ENCODE measurements at places on chromosomes 3 and 15. TPM values are rescaled to one million over a fixed set of nuclear protein-coding genes. Genes with fewer than 3 reads are reported as not detected.

DNA sequence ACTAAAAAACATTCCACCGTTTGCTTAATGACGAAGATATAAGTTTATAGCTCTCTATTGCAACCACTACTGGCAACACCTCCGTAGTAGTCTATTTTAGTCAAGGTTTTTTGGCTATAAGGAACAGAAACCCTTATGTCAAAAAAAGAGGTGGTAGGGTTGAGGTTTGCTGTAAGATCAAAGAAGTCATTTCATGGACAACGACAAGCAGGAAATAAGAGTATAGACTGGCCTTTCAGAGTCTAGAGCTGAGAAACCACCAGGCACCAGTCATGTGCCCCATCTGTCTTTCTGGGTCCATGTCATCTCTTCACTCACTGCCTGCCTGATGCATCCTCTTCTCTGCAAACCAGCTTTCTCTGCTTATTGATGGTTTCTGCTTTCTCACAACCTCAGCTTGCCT is 42.7 kb downstream of the THBS1 start:
- DNase-seq, result no peak
- no peaks in the 10 kb centered on the region for H3K27me3 ChIP-seq
- H3K27ac ChIP-seq, result no peak overlapping the region
- no peaks in the 10 kb centered on the region for H3K36me3 ChIP-seq
- peaks cover 31% of the 10 kb centered on the region for H3K4me1 ChIP-seq

DNA sequence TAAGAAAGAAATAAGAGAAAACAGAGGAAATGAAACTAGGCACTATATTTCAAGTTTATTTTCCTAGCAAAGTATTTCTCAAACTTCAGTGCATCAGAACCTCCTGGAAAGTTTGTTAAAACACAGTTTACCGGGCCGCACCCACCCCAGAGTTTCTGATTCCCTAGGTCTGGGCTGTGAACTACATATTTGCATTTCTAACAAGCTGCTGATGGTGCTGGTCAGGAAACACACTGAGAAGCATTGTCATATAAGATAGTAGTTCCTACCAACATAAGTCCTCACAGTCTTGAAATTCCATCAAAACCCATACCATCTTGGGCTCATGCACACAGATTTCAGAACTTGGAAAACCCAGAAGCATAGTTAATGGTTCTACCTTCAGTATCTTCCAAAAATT is 8.3 kb downstream of the SLC9A9 start:
- no peak for DNase-seq
- no peak overlapping the region for H3K27ac ChIP-seq
- H3K4me1 ChIP-seq, result no peaks in the 10 kb centered on the region
- no peak overlapping the region for H3K4me3 ChIP-seq

DNA sequence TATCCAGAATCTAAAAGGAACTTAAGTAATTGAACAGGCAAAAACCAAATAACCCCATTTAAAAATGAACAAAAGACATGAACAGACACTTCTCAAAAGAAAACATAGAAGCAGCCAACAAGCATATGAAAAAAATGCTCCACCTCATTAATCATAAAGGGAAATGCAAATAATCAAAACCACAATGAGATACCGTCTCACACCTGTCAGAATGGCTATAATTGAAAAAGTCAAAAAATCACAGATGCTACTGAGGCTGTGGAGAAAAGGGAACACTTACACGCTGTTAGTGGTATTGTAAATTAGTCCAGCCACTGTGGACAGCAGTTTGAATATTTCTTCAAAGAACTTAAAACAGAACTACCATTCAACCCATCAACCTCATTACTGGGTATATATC is 220.7 kb downstream of the MEX3B start:
- H3K4me3 ChIP-seq, result no peak overlapping the region
- peaks cover 3% of the 10 kb centered on the region for H3K4me1 ChIP-seq

- peaks cover 22% of the 10 kb centered on the region for H3K27me3 ChIP-seq
- no peak for DNase-seq
- no peaks in the 10 kb centered on the region for H3K36me3 ChIP-seq
- no peak overlapping the region for H3K4me3 ChIP-seq
- peaks cover 6% of the 10 kb centered on the region for H3K4me1 ChIP-seq
Measured at GRCh38 chr15:83435782-83436181, 11.4 kb upstream of the SH3GL3 start.

- peaks cover 59% of the 10 kb centered on the region for H3K4me1 ChIP-seq
- peak overlapping the region; percentile 42 for H3K4me3 ChIP-seq
- H3K27me3 ChIP-seq, result no peaks in the 10 kb centered on the region
- DNase-seq, result no peak
- H3K36me3 ChIP-seq, result no peaks in the 10 kb centered on the region
Measured at GRCh38 chr3:112682361-112682760, 41.4 kb upstream of the CCDC80 start.

DNA sequence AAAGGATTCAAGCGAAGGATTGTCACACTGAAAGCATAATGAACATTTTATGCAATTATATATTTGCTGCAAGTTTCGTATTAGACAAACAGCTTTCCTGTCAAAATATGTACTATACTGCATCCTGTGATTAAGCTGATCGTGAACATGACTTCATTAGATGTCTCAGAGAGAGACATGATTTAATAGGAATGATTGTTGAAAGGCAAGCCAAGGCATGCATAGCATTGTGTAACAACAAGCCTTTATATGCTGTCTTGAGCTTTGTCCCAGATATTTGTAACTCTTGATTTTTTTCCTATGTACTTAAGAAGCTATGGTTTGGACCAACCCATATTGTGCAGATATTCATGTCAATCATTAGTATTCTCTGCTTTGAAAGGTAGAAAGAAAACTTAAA is 309.1 kb downstream of the KCNH8 start:
- H3K27ac ChIP-seq, result no peak overlapping the region
- no peaks in the 10 kb centered on the region for H3K36me3 ChIP-seq
- DNase-seq, result no peak
- H3K4me3 ChIP-seq, result no peak overlapping the region

- no peaks in the 10 kb centered on the region for H3K27me3 ChIP-seq
- H3K36me3 ChIP-seq, result no peaks in the 10 kb centered on the region
Measured at GRCh38 chr3:97278506-97278905, 464.1 kb downstream of the EPHA6 start.

- H3K4me3 ChIP-seq, result no peak overlapping the region
- H3K4me1 ChIP-seq, result no peaks in the 10 kb centered on the region
- peaks cover 50% of the 10 kb centered on the region for H3K27me3 ChIP-seq
- H3K27ac ChIP-seq, result no peak overlapping the region
- no peak for DNase-seq
Measured at GRCh38 chr3:119125342-119125741, 20.6 kb upstream of the TEX55 start.

- H3K36me3 ChIP-seq, result no peaks in the 10 kb centered on the region
- H3K4me1 ChIP-seq, result no peaks in the 10 kb centered on the region
- H3K27me3 ChIP-seq, result peaks cover 20% of the 10 kb centered on the region
Measured at GRCh38 chr3:70231266-70231701, 81.2 kb downstream of the MDFIC2 start.

DNA sequence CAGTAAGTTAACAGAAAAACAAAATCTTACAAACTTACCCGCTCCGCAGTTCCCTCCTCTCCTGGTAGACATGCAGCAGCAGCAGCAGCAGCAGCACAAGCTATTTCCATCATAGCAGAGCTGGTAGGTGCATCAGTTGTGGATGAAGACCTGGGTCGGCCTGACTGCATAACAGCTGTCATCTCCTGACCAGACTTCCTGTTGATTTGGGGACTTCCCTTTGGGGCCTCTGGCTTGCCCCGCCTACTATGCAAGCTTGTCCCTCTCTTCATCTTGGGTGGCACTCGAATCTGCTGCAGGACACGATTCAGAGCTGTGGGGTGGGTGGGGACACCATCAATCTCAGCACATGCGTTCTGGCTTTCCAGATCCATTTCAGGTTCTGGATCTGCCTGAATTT is 65.7 kb downstream of the TMCC1 start:
- DNase-seq, result no peak
- no peak overlapping the region for H3K4me3 ChIP-seq
- no peak overlapping the region for H3K27ac ChIP-seq
- H3K36me3 ChIP-seq, result peaks cover 3% of the 10 kb centered on the region
- H3K4me1 ChIP-seq, result peaks cover 12% of the 10 kb centered on the region
- H3K27me3 ChIP-seq, result no peaks in the 10 kb centered on the region

- no peaks in the 10 kb centered on the region for H3K36me3 ChIP-seq
- H3K4me1 ChIP-seq, result no peaks in the 10 kb centered on the region
- peak; percentile 72 for DNase-seq
- H3K27ac ChIP-seq, result no peak overlapping the region
- H3K4me3 ChIP-seq, result no peak overlapping the region
Measured at GRCh38 chr15:93244696-93245660, 156.0 kb upstream of the RGMA start.

- no peaks in the 10 kb centered on the region for H3K27me3 ChIP-seq
- H3K36me3 ChIP-seq, result no peaks in the 10 kb centered on the region
- DNase-seq, result no peak
- H3K27ac ChIP-seq, result no peak overlapping the region
- H3K4me3 ChIP-seq, result no peak overlapping the region
Measured at GRCh38 chr3:59802045-59802444, 752.2 kb upstream of the CFAP20DC start.

DNA sequence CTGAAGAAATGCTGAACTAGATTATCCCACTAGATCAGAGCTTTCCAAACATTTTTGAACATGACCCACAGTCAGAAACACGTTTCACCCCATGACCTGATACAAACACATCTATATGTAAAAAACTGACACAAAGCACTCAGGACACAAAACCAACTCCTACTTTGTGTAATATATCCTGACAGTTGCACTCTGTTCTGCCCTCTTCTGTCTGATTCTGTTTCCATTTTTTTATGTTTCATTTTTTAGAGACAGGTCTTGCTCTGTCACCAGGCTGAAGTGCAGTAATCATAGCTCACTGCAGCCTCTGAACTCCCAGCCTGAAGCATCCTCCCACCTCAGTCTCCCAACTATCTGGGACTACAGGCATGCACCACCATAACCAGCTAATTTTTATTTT is 15.8 kb upstream of the RFTN1 start:
- H3K36me3 ChIP-seq, result no peaks in the 10 kb centered on the region
- peaks cover 14% of the 10 kb centered on the region for H3K4me1 ChIP-seq
- no peak for DNase-seq
- H3K27me3 ChIP-seq, result peaks cover 14% of the 10 kb centered on the region
- H3K27ac ChIP-seq, result no peak overlapping the region

DNA sequence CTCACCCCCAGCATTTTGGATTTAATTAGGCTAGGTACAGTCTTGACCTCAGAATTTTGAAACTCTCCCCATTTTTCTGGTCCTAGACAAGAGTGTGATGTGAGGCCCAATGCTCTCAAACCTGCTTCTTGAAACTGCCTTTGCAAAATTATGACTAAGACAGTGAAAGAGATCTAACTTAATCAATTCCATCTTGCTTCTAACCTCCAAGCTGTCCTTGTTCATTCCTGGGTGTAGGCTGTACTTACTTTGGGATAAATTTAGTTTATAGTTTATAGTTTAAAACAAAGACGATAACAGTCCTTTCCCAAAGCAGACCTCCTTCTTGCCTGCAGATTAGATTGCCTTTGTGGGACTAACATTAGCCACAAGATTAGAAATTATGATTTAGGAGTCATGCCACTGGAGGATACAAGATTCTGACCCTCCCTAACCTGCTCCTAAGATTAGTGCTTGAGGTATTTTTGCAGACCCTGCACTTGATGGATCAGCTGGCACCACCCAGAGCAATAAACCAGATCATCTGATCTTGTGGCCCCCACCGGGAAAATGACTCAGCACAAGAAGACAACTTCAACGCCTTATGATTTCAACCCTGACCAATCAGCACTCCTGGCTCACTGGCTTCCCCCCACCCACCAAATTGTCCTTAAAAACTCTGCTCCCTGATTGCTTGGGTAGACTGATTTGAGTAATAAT is 59.6 kb downstream of the CD200R1L start:
- H3K4me3 ChIP-seq, result no peak overlapping the region
- H3K4me1 ChIP-seq, result peaks cover 6% of the 10 kb centered on the region
- H3K27me3 ChIP-seq, result no peaks in the 10 kb centered on the region
- H3K36me3 ChIP-seq, result no peaks in the 10 kb centered on the region

GRCh38 chr3:4743371-4743770 is 235.9 kb upstream of the BHLHE40 start:
- no peak for DNase-seq
- no peaks in the 10 kb centered on the region for H3K27me3 ChIP-seq
- no peak overlapping the region for H3K4me3 ChIP-seq
- no peaks in the 10 kb centered on the region for H3K36me3 ChIP-seq
- peak overlapping the region; percentile 62 for H3K27ac ChIP-seq

DNA sequence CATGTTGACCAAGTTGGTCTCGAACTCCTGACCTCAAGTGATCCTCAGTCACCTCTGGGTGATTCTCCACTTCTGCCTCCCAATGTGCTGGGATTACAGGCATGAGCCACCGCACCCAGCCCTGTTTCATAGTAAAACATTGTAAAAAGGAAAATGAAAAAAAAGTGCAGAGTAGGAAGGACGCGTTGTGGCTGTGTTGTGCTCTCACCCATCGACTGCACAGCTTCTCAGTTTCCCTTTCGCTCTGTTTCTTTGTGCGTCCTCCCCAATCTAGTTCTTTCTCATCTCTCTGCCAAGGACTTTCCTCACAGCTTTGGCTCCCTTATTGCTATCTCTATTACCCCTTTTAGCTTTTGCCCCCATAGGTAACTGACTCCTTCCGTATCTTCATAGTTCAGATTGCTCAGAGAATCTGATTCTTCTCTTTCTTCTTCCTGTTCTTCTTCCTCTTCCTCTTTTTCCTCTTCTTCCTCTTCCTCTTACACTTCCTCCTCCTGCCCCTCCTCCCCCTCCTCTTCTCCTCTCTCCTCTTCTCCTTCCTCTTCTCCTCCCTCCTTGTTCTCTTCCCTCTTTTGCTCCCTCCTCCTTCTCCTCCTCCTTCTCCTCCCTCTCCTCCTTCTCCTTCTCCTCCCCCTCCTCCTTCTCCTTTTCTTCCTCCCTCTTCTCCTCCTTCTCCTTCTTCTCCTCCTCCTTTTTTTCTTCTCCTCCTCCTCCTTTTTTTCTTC is 81.1 kb upstream of the VGLL4 start:
- H3K36me3 ChIP-seq, result no peaks in the 10 kb centered on the region
- peaks cover 13% of the 10 kb centered on the region for H3K4me1 ChIP-seq
- no peak for DNase-seq
- H3K4me3 ChIP-seq, result no peak overlapping the region

DNA sequence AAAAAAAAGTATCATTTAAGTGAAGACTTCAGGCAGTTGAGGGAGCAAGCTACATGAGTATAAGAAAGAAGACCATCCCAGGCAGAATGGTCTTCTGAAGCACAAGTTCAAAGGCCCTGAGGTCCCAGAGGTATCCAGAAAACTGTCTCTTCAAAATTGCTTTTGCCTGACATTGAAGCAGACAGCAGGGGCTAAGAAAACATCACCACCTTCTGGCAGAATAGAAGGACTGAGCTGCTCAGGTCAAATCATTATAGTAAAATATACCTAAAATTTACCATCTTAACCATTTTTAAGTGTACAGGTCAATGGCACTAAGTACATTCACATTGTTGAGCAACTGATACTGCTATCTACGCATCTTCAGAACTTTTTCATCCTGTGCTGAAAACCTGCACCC is 16.4 kb downstream of the GPR160 start:
- H3K4me1 ChIP-seq, result peaks cover 7% of the 10 kb centered on the region
- DNase-seq, result no peak
- no peaks in the 10 kb centered on the region for H3K36me3 ChIP-seq
- H3K4me3 ChIP-seq, result no peak overlapping the region

- H3K4me1 ChIP-seq, result peaks cover 47% of the 10 kb centered on the region
- H3K4me3 ChIP-seq, result no peak overlapping the region
- no peak for DNase-seq
- H3K36me3 ChIP-seq, result no peaks in the 10 kb centered on the region
- peak overlapping the region; percentile 66 for H3K27ac ChIP-seq
- H3K27me3 ChIP-seq, result no peaks in the 10 kb centered on the region
Measured at GRCh38 chr3:45139372-45140140, 6.6 kb downstream of the CDCP1 start.

LINGO1 gene
- 2.1 TPM for total RNA-seq

AGBL1 gene
- not detected for total RNA-seq

SUSD5 gene
- total RNA-seq, result 25.5 TPM

C2CD4A gene
- not detected for total RNA-seq

BRPF1 gene
- 23.0 TPM for total RNA-seq

ITGB5 gene
- 419 TPM for total RNA-seq
